ENCODE measurements at places on chromosomes 1 and 21.

DNA sequence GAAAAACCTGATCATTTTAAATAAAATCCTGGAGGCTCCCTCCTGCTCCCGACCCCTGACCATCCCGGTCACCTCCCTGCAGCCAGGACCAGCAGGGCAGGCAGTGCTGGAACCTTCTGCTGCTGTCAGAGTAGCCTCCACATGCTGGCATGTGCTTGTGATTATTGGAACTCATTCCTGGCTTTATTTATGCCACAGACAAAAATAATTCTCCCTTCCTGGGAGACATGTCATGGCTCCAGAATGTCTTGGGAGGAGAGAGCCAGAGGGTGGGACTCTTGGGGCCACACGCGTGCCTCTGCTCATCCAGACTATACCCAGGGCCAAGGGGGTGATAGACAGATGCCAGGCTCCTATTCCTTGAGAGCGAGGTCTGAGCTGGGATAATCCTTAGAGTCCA is 183.6 kb upstream of the RAB4A start:
- ATAC-seq, result no peak

DNA sequence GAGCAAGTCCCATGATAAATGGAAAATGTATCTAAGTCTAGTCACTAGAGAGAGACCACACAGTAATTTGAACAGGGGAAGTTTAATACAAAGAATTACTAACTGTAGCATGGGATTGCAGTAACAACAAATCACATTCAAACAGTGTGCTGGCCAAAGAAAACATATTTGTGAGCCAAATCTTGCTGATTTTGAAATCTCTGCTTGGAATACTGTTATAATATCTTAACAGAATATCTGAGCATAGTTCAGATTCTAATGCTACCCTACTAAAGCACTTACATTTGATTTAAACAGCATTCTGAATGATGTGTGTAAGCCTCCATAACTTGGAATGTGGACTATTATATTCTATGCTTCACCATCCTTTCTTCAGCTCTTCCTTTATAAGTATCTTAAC is 270.0 kb upstream of the BRINP3 start:
- no peak for ATAC-seq

DNA sequence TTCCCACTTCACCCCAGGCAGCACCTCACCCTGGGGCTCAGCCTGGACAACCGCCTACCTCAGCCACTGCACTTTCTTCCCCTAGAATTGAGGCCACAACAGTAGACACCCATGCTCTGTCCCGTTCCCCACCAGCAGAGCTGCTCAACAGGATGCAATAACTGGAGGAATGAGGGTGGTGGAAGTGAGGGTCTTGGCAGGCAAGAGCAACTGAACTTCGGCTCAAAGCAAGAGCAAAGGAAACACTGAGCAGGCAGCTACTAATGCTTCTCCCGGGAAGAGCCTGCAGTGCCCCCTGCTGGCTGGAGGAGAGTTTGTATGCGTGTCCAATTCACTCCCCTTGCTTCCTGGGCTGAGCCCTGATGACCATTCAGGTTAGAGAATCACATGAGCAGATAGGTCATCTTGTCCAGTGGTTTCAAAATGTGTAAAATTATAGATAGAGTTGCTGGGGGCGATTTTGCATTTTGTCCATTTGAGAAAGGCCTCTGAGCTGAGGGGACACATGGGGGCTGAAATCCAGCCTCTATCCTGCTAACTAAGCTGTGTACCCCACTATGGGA is 13.9 kb downstream of the NT5C1A start:
- peak; percentile 68 for ATAC-seq

DNA sequence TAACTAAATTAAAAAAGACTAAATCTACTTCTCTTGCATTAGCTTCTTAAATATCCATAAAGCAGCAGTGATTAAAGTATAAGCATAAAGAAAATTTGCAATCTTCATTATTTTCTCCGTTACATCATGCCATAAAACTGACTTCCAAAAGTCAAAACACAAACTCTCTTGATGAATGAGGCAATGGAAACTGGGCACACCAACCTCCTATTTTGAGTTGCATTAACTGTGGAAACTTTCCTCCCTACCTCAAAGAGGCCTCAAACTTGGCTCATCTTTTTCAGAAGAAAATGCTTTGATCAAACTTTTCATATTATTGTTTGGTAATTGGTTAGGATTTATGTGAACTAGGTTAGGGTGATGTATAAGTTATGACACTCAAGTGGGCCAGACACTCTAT is 4.1 kb upstream of the BTG3 start:
- no peak for ATAC-seq

GRCh38 chr1:229574679-229575442 is 16.4 kb upstream of the ABCB10 start:
- no peak for ATAC-seq

- no peak for ATAC-seq
Observed at GRCh38 chr1:225511828-225512381, 84.1 kb upstream of the LBR start.

DNA sequence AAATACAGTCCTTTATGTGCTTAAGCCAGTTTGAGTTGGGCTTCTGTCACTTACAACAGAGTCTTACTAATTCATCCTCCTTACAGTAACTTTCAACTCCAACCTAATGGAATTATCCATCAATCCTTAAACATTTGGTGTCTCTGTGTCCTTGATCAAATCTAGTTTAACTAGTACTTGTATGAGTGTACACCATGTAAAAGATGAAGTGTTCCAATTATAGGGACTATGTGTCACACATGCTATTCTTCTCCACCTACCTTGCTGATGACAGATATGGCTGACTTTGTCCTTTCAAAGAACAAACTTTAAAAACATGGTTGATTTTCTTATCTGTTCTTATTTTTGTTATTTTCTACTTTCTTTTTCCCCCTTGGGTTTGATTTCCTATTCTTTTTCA is 60.4 kb upstream of the NBPF3 start:
- ATAC-seq, result peak; percentile 58

- ATAC-seq, result peak; percentile 54
Observed at GRCh38 chr1:173868266-173869020, at the start of gene ZBTB37. Gene ZBTB37 (plus strand): TSS chr1:173868380. CDS start chr1:173870226, 1,846 bp downstream.

- peak; percentile 6 for ATAC-seq
Observed at GRCh38 chr1:173870252-173871075, 2.3 kb downstream of the ZBTB37 start.

DNA sequence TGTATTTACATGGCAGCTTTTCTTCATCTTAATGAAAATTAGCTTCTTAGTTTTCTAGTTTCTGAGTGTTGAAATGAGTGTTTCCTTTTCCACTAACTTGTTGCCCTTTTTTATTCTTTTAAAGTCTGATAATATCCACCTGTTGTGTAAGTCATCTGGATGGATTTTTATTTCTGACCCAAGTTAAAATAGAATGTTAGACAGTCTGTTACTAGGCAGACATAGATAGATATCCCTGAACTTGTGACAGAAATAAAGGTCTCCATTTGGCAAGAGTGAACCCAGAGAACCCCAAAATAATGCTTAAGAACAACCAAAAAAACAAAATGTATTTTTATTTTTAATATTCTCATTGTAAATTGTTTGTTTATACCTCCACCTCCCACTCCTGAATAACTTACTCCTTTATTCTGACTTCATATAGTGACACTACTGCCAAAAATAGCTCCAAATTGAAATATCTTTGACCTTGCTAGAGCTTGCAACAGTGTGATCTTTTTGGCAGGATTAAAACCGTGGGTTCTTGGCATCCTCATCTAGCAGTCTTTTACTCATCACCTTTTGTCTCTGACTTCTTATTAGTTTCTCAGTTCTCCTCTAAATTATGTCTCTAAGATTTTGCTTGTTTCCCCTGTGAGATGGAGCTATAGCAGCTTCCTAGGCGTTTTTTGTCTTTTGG is 26.9 kb upstream of the SH3D21 start:
- no peak for ATAC-seq

- ATAC-seq, result no peak
Observed at GRCh38 chr1:153431928-153432327, 15.6 kb downstream of the S100A7A start.

- no peak for ATAC-seq
Observed at GRCh38 chr1:26717017-26717491, 21.2 kb downstream of the ARID1A start.

DNA sequence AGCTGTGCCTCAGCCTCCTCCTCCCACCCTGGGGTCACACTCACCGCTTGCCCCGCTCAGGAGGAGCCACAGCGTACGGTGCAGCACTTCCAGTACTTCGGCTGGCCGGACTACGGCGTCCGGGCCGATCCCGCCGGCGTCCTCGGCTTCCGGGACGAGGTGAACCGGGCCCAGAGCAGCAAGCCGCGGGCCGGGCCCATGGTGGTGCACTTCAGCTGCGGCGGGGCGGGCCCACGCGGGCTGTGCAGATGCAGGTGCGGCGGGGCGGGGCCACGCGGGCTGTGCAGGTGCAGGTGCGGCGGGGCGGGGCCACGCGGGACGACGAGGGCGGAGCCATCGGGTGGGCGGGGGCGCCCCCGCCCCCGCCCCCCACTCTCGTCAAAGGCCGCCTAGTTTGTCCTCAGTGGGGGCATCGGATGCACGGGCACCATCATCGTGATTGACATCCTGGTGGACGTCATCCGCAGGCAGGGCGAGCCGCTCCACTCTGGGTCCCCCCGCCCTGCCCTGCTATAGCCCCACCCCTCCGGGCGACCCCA is 5.5 kb downstream of the RNF223 start:
- peak; percentile 2 for ATAC-seq

- ATAC-seq, result no peak
Observed at GRCh38 chr1:89604414-89604735, 28.5 kb upstream of the LRRC8C start.

- ATAC-seq, result no peak
Observed at GRCh38 chr1:89170170-89171066, 5.4 kb downstream of the GBP7 start.

DNA sequence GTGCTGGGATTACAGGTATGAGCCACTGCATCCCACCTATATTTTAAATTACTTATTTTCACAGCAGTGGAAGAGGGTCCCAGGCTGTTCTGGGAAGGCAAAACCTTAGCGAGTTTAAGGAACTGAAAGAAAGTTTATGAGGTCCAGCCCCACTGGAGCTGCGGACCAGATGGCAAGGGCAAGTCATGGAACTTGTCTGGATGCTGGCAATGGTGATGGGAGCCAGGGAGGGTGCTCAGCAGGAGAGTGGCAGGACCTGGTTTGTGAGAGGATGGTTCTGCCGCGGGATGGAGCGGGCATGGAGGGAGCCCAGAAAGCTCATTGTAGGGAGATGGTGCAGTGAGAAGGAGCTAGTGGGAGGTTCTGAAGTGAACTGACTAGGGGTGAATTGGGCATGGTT is 50.6 kb upstream of the SLC45A1 start:
- ATAC-seq, result no peak

GRCh38 chr1:198088360-198089071 is 68.3 kb upstream of the NEK7 start:
- ATAC-seq, result no peak

- ATAC-seq, result no peak
Observed at GRCh38 chr1:22490309-22490708, 38.7 kb downstream of the ZBTB40 start.

DNA sequence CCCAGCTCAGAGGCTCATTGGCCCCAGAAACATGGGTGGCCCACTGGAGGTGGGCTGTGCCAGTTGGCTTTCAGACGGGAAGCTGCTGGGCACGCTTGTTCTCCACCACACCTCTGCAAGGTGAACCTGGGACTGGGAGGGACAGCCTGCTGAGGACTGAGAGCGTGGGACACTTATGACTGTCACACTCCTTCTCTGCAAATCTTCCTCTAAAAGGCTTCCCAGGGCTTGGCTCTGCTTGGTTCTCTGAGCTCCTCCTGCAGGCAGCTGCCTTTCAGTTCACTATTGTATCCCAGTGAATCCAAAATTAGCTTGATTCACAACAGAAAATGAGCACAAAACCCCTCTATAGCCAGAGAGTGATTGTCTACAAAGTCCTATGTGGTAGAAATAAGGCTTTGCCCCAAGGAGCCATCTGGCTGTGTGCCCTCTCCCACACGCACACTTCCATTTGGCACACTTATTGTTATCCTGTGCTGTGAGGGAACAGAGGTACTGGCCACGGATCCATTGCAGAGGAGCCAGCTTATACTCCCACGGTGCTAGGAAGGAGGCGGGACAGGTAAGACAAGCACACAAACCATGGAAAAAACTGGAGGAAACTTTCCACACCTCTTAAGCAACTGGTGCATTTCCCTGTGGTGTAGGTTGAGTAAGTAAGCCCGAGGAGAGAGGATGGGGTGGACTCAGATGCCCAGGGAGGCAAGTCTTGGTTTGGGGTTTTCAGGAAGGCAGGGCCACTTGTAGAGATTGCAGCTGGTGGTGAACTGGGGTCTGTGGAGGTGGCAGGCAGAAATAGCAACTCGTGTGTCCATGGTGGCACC is 18.9 kb upstream of the BTG2 start:
- ATAC-seq, result no peak

DNA sequence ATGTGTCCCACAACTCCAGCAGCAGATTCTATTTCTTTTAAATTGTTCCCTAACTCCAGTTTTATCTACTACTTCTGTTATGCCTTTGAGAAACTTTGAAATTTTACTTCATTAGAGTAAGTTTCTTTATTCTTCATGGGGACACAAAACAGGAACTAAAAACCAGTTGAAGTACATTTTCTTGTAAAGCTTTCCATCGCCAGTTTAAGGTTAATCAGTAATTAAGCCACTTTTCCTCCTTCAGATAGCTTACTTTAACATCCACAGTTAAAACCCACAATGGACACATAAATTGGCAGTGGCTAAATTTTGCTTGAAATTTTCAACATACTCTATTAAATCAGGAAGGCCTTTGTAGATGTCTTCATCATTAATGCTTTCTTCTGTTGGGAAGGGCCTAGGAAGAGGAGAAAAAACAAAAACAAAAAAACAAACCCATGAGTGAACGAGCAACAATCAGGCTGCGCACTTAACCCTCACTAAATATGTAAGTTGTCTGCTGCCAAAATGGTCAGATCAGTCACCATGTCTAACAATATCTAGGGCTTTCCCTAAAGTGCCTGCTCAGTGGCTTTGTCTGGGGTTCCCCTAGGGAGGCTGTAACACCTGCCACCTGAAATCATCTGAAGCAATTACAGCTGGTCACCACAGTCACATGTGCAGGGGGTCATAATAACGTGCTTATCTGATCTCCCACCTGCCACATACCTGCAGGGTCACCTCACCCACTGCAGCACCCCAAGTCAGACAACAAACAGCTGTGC is 187.9 kb downstream of the VAV3 start:
- ATAC-seq, result peak; percentile 55

- no peak for ATAC-seq
Observed at GRCh38 chr1:169957884-169958283, 64.2 kb upstream of the SCYL3 start.

GRCh38 chr1:1556505-1556904 is 16.1 kb upstream of the TMEM240 start:
- no peak for ATAC-seq

DNA sequence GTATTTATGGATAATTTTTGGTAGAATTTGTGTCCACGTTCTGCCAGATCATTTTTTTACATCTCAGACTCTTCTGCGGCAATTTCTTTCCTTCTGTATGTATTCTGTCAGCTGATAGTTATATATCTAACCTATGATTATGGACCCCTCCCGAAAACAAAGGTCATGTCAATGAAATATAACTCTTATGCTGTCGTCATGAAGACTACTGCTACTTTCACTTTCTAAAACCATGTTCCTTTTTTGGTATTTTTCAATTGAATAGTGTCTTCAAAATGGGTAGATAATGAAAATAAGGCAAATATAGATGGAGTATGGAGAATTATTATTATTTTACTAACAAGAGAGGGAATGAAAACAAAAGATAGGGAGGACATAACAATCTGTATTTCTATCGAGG is 3.2 kb downstream of the ANGPTL1 start:
- ATAC-seq, result no peak
